Suprapubic skin (tissue), 4 donors: ENCODE measurements at places on chromosomes 3 and 15. TPM values are rescaled to one million over a fixed set of nuclear protein-coding genes. Genes with fewer than 3 reads are reported as not detected.

- no peak for DNase-seq
- H3K36me3 ChIP-seq: peaks cover 54% of the 10 kb centered on the region
- no peak overlapping the region for H3K4me3 ChIP-seq
- no peak overlapping the region for H3K27ac ChIP-seq
Observed at GRCh38 chr3:52228266-52228665, 2.8 kb upstream of the TLR9 start.

The P2RY14 gene
- total RNA-seq: 1.1 TPM

DNA sequence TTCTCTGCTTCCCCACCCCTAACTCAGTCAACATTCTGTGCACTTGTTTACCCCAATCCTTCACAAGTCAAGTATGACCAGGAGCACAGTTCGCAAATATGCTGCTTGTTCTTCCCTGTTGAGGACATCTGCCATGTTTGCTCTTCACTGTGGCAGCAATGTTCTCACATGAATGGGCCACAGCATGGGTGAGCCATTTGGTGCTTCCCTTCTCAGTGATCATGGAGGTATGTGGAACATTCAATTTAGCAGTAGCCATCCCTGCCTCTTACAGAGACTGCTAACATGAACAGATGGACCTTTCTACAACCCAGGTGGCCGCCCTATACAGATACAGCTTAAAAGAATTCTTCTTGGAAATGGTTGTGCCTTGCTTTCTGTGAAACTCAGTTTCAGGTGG lies 660.1 kb upstream of the SGO1 start:
- H3K36me3 ChIP-seq: no peaks in the 10 kb centered on the region
- H3K4me1 ChIP-seq: no peaks in the 10 kb centered on the region
- H3K4me3 ChIP-seq: no peak overlapping the region
- DNase-seq: no peak
- no peak overlapping the region for H3K27ac ChIP-seq

GRCh38 chr3:77404871-77405270 lies 365.0 kb downstream of the ROBO2 start:
- no peak overlapping the region for H3K27ac ChIP-seq
- no peak for DNase-seq
- no peaks in the 10 kb centered on the region for H3K27me3 ChIP-seq
- no peaks in the 10 kb centered on the region for H3K4me1 ChIP-seq
- H3K4me3 ChIP-seq: no peak overlapping the region

GRCh38 chr3:179068779-179069530 lies 2.7 kb downstream of the ZMAT3 start:
- no peak overlapping the region for H3K4me3 ChIP-seq
- H3K4me1 ChIP-seq: peaks cover 21% of the 10 kb centered on the region
- no peaks in the 10 kb centered on the region for H3K27me3 ChIP-seq
- peaks cover 9% of the 10 kb centered on the region for H3K36me3 ChIP-seq

GRCh38 chr3:185961675-185962232 lies 23.9 kb upstream of the TRA2B start:
- H3K4me3 ChIP-seq: no peak overlapping the region
- H3K4me1 ChIP-seq: peaks cover 19% of the 10 kb centered on the region
- DNase-seq: no peak
- no peaks in the 10 kb centered on the region for H3K36me3 ChIP-seq
- H3K27me3 ChIP-seq: no peaks in the 10 kb centered on the region

GRCh38 chr3:55583475-55583874 lies 96.4 kb upstream of the WNT5A start:
- no peaks in the 10 kb centered on the region for H3K27me3 ChIP-seq
- DNase-seq: no peak
- no peaks in the 10 kb centered on the region for H3K36me3 ChIP-seq
- H3K27ac ChIP-seq: no peak overlapping the region

The FOXL2NB gene
- total RNA-seq: 0.26 TPM

DNA sequence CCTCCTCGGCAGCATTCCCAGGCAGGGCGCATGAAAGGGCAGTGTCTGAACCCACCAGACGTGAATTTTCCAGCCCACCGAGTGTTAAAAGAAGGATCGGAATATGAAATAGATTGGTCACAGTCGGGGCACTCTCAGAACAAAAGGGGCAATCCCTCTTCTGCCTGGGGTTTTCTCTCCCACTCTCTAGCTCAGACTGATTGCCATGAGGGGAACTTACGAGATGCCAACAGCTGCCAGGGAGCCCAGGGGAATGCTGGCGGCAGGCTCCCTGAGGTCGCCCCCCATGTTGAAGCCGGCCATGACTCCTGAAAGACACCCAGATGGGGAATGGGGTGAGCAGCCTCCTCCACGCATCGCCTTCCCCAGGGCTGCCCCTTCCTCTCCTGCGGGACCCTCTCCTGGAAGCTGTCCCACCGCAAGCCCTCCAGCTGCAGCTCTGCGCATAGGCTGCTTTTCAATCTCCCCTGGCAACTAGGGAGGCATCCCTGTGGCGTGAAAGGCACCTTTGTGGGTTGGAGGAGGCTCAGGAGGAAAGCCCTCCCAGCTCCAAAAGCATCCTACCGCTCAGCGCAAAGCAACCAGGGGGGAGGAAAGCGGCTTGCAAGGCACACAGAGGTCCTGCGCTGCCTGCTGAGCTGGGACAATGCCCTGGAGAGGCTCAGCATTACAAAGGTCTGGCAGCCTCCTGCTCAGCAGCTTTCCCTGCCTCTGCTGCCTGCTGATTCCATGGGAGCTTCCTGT lies 64.8 kb upstream of the HEG1 start:
- no peaks in the 10 kb centered on the region for H3K27me3 ChIP-seq
- peak overlapping the region; percentile 13 for H3K4me3 ChIP-seq
- no peak for DNase-seq
- no peaks in the 10 kb centered on the region for H3K36me3 ChIP-seq

DNA sequence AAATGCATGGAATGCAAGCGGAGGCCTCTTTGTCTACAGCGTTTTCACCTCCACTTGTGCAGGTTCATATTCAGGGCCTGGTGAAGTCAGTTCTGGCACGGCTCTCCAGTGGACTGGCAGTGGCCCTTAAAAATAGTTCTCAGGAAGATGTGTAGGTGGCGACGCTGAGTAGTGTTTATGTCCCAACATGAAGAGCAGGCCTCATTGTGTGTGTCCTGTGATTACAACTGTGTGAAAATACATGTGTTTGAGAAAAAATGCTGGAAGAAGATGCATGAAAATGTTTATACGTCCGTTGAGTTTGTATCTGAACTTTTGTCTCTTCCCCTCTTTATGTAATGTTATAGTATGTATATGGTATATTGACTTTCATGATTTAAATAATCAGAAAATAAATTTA lies 7.2 kb downstream of the LIPC start:
- no peaks in the 10 kb centered on the region for H3K36me3 ChIP-seq
- no peak overlapping the region for H3K27ac ChIP-seq
- no peak for DNase-seq
- no peak overlapping the region for H3K4me3 ChIP-seq
- H3K27me3 ChIP-seq: no peaks in the 10 kb centered on the region
- H3K4me1 ChIP-seq: peaks cover 45% of the 10 kb centered on the region

The GPR171 gene
- total RNA-seq: 1.5 TPM

The CCR4 gene
- 0.42 TPM for total RNA-seq

DNA sequence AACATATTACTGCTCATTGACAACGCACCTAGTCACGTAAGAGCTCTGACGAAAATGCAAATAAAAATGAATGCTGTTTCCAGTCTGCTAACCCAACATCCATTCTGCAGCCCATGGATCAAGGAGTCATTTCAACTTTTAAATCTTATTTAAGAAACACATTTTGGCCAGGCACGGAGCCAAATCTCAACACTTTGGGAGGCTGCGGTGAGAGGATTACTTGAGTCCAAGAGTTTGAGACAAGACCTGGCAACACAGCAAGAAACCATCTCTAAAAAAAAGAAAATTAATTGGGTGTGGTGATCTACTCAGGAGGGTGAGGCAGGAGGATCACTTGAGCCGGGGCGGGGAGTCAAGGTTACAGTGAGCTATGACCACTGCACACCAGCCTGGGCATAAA lies 22.4 kb upstream of the TM4SF19 start:
- H3K4me1 ChIP-seq: no peaks in the 10 kb centered on the region
- peaks cover 50% of the 10 kb centered on the region for H3K36me3 ChIP-seq
- no peak overlapping the region for H3K4me3 ChIP-seq
- no peaks in the 10 kb centered on the region for H3K27me3 ChIP-seq

DNA sequence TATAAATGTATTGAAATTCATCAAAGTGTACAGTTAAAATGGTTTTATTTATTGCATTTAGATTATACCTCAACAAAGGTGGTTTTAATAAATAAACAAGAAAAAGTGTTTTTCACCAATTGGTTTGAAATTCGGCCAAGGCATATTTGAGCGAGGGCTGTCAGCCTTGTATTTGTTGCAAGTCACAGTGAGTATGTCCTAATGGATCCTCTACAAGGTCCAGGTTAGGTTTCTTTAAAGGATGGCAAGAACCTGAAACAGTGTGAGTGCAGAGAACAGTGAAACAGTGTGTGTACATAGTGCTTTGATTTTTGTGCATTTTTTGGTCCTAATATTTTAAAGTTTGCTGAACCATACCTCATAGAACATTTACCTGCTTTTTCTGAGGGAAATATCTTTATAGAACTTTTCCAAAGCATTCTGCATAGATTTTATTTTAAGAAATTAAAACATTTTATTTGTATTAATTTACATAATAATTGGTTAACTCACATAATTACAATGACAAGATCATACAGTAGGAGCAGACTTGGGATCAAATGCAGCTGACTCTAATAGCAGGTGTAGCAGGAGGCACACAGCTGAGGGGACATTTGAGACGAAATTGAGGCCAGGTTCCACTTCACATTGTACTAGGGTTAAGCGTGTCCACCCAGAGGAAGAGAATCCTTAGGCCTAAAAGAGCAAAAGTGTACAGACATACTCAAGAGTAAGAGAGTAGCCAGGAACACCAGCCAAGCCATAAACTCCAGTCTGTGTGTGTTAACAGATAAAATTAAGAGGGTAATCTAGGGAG lies 428.8 kb upstream of the TPRG1 start:
- no peak overlapping the region for H3K27ac ChIP-seq
- H3K4me3 ChIP-seq: no peak overlapping the region
- DNase-seq: no peak
- no peaks in the 10 kb centered on the region for H3K36me3 ChIP-seq
- H3K27me3 ChIP-seq: no peaks in the 10 kb centered on the region
- H3K4me1 ChIP-seq: no peaks in the 10 kb centered on the region

DNA sequence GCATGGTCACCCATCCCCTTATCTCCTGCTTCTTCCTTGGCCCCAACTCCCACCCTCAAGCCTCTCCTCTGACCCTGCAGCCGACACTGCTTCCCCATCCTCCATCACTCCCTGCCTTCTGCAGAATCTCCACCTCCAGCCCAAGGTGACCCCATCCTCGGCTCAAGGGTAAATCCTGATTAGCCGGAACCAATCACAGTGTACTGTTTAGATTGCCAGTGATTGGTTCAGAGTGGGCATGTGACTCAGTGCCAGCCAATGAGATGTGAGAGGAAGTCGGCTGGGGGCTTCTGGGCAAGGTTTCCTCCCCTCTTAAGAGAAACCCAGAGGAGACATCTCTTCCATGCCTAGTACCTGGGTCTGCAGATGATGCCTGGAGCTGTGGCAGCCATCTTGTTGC lies 10.3 kb downstream of the CACNA2D2 start:
- no peak for DNase-seq
- no peaks in the 10 kb centered on the region for H3K36me3 ChIP-seq
- H3K4me1 ChIP-seq: no peaks in the 10 kb centered on the region
- H3K27ac ChIP-seq: no peak overlapping the region
- no peaks in the 10 kb centered on the region for H3K27me3 ChIP-seq
- no peak overlapping the region for H3K4me3 ChIP-seq

DNA sequence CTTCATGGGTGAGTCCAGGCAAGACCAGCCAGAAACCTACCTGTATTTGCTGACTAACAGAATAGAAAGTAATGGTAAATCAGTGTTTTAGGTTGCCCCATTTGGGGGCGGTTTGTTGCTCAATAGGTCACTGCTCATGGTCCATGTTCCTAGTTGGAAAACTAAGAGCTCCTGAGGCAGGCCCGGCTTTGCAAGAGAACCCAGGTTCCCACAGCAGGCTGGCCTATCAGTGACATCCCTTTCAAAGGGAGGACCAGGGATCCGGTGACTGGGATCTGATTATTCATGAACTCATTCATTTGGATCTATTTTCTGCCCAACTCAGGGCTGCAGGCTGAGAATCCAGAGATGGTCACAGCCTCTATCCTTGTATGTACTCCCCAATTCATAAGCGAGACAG lies 163.9 kb downstream of the WNT7A start:
- no peak overlapping the region for H3K27ac ChIP-seq
- DNase-seq: no peak
- H3K36me3 ChIP-seq: no peaks in the 10 kb centered on the region
- no peaks in the 10 kb centered on the region for H3K4me1 ChIP-seq
- H3K4me3 ChIP-seq: no peak overlapping the region
- no peaks in the 10 kb centered on the region for H3K27me3 ChIP-seq

The ARHGEF26 gene
- total RNA-seq: 49.3 TPM

The IQCB1 gene
- 14.1 TPM for total RNA-seq

DNA sequence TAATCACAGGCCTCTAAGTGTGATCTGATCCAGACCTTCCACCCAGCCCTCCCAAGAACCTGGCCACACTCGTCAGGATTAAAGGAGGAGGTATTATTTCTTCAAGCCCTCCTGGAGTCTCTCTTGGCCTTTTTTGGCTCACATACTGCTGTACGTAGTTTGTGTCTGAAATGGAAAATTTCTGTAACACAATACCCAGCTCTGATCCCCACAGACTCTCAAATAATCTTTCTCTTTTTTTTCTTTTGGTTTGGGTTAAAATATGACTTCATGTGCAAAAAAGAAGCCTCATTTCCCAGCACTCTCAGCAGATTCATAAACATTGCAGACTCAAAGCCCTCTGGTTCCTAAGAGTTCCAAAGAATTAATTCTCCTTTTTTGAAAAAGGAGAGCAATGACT lies 96.5 kb upstream of the PHLDB2 start:
- H3K4me3 ChIP-seq: no peak overlapping the region
- peak overlapping the region; percentile 78 for H3K27ac ChIP-seq
- DNase-seq: no peak
- no peaks in the 10 kb centered on the region for H3K27me3 ChIP-seq

The LRRC28 gene
- 80.5 TPM for total RNA-seq

The EPHB1 gene
- 8.5 TPM for total RNA-seq

DNA sequence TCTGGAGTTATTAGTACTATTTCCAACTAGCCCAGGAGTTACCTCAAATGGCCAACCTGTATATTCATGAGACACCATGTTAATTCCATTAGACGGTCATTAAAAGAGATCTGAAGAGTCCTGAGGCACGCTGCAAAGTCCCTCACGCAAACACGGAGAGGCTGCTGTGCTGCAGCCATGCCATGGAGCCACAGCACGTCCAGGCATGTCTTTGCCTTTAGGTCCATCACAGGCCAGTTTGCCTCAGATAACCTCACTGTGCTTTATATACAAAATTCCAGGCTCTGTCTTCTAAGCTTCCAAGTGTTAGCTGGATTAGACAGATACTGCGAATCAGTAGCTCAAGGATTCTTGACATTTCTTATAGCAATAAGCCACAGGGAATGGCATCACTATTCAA lies 9.8 kb upstream of the PLAAT1 start:
- DNase-seq: no peak
- no peaks in the 10 kb centered on the region for H3K36me3 ChIP-seq
- no peak overlapping the region for H3K4me3 ChIP-seq
- H3K27me3 ChIP-seq: no peaks in the 10 kb centered on the region
- no peak overlapping the region for H3K27ac ChIP-seq
- no peaks in the 10 kb centered on the region for H3K4me1 ChIP-seq
